Epithelial cell of prostate (primary cell): ENCODE measurements at places on chromosomes 6 and 20.

DNA sequence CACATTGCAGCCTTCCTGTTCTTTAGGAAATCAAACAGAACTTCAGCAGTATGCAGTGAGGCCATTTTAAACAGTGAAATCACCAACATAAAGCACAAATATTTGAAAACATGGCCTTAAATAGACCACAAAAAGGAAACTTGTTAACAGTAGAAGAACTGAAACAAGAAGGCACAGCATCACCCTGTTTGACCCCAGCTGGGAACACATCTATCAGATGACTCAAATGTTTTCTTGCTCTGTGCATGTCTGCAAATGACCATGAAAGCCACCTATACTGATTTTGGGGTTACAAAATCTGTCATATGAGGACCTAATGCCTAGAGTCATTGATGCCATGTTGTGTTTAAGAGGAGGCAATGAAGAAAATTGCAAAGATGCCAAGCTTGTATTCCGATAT lies 123.8 kb upstream of the ADGRF1 start:
- DNase-seq, result no peak

- no peak for DNase-seq
These were observed 20.8 kb downstream of the PLCB1 start for GRCh38 chr20:8152847-8153246.

- DNase-seq, result no peak
These were observed at the start of gene ZFP57 for GRCh38 chr6:29680904-29681303. ZFP57 (minus strand) TSS chr6:29681152; CDS start chr6:29677003, 4,149 bp downstream.

- no peak for DNase-seq
These were observed 323.3 kb upstream of the NT5E start for GRCh38 chr6:85126485-85127167.

GRCh38 chr6:91087908-91088307 lies 501.0 kb upstream of the MAP3K7 start:
- no peak for DNase-seq

- DNase-seq, result no peak
These were observed 27.6 kb upstream of the FRMD1 start for GRCh38 chr6:168106633-168107005.
